Stimulated activated CD4-positive, alpha-beta T cell treated with anti-CD3 and anti-CD28 coated beads, Interleukin-4, amount 100 ng/mL, for 24 hours (primary cell): ENCODE measurements at places on chromosomes 16 and 17.

- no peak for DNase-seq
Measured at GRCh38 chr16:2614761-2615191, 67.5 kb upstream of the KCTD5 start.

- no peak for DNase-seq
Measured at GRCh38 chr17:81338274-81339190, 43.4 kb upstream of the SLC38A10 start.

DNA sequence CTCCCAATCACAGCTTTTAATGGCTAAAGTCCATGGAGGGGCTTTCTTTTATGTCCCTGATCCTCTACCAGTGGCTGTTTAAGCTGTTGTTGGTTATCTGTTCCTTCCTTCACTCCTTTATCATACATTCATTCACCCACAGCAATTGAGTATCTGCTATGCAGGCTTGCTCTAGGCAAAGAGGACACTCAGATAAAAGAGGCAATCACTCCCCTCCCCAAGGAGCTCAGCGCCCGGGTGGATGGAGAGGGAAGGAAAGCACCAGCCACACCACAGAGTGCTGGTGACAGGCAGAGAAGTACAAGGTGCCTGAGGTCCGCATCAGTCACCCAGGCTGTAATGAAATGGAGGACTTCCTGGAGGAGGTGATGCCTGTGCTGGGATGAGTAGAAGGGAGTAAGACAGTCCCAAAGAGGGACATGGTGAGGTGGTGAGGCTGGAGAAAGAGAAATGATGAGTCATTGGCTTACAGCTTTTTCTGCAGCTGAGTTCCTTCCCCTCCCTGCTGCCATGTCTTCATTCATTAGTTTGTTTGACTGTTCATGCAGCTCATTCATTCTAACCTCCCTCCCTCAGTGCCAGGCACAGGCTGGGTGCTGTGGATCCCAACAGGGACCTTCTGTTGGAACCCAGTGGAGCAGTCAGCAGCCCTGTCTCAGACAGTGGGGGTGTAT, 12.8 kb upstream of the NGFR start:
- DNase-seq = no peak

GRCh38 chr16:87766485-87766797, 655 bp upstream of the KLHDC4 start:
- no peak for DNase-seq

- no peak for DNase-seq
Measured at GRCh38 chr17:49987290-49987585, 7.8 kb downstream of the DLX3 start.

DNA sequence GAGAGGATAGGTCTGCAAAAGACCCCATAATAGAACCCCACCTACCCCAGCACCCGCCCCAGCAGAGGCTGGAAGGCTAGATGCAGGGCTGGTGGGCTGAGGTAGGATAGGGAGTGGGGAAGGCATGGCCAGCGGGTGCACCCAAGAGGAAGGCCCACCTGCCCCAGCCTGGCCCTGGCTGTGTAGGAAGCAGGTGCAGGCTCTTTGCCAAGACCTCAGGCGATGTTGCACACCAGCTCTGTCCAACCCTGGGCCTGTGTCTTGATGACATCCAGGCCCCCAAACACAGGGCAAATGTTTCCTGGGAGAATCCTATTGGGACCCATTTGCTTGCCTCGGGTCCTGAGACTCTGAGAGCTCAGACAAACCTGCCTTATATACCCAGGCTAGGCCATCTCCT, 12.2 kb downstream of the UNC119 start:
- DNase-seq = no peak

- DNase-seq = no peak
Measured at GRCh38 chr17:29240968-29241963, 5.4 kb upstream of the CRYBA1 start.

DNA sequence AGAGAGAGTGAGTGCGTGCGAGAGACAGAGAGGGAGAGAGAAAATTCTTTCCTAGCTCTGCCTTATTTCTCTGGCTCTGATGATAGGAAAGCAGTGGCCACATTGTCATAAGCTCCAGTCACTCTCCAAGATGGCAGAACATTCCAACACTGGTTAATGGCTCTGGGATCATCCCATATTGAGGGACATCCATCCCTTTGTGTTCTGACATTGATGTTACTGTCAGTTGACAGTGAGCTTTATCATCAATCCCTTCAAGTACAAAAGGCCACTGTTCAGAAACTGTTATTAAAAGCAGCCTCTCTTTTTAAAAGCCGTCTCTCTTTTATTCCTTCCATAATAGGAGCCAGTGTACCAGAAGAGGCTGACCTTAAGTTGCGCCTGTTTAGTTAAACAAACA, 1084.9 kb upstream of the RBFOX1 start:
- no peak for DNase-seq

- no peak for DNase-seq
Measured at GRCh38 chr17:27764589-27764988, 35.7 kb downstream of the NOS2 start.

DNA sequence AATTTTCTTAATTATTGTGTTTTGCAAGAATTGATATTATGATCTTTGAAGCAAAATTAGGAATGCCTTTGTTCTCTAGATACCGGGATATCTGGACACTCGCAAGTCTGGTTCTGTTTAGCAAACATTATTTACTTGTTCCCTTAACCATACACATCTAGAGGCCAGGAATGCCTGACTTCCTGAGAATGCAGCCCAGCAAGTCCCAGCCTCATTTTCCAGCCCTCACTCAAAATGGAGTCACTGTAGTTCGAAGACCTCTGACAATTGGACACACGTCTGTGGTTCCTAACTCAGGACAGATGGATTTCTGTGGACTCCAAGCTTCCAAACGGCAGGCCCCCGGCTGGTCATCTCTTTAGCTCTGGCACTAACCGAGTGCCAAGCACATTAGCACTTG, 355.4 kb upstream of the RBFOX1 start:
- no peak for DNase-seq

GRCh38 chr16:19307587-19308241, 22.2 kb downstream of the CLEC19A start:
- no peak for DNase-seq

DNA sequence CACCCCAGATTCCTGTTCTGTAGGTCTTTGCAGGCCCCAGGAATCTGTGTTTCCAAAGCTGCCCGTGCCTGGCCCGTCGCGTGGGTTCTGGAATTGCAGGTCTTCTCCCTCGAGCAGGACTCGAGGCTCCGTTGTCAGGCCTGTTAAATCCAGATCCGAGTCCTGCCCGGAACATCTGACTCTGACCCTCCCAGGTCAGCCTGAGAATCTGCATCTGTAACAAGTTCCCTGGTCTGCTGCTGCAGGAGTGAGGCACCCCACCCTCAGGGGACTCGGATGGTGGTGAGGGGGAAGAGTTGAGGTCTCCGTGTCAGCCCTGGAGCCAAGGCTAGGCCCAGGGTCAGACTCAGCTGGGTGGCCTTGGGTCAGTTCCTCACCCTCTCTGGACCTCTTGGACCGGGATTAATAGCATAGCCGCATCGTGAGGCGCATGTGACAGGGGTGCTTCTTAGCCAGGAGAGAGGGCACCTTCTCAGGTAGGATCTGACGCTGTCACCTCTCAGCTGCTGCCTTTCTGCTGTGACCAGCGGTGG, 8.8 kb downstream of the SPIRE2 start:
- no peak for DNase-seq

- no peak for DNase-seq
Measured at GRCh38 chr16:65044873-65045272, 77.0 kb downstream of the CDH11 start.

DNA sequence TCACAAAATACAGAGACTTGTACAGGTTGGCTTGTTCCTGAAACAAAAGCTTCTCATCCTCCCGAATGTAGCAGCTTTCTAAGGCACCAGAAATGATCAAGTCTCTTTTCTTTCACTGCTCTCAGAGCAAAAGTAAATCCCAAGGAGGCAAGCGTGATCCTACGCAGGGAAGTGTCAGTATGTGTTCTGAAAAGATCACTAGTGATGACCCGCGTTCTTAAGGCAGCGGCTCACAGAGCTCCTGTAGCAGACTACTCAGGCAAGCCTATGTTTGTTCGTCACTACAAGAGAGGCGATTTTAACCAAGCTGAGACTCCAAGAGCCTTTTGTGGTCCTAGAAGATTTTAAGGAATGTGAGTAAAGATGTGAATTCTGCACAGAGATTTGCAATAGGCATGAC, 34.5 kb downstream of the WIPI1 start:
- no peak for DNase-seq

DNA sequence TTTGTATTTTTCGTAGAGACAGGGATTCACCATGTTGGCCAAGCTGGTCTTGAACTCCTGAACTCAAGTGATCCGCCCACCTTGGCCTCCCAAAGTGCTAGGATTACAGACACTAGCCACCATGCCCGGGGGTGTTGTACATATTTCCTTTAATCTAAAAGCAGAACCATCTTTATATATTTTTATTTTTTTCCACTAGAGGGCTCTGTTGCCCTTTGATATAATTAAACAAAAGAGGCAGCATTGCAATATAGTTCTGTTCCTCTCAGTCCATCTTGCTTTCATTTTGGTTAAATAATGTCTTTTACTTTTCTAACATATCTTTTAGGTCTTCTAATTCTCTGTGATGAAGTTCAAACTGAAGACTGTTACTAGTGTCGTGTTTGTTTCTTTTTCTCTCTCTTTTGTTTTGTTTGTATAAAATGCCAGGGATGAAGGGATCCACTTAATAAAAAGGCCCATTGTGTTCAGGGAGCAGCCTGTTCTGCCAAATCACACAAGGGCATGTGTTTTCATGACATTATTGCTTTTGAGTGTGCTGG, 23.4 kb downstream of the WWOX start:
- DNase-seq = no peak

DNA sequence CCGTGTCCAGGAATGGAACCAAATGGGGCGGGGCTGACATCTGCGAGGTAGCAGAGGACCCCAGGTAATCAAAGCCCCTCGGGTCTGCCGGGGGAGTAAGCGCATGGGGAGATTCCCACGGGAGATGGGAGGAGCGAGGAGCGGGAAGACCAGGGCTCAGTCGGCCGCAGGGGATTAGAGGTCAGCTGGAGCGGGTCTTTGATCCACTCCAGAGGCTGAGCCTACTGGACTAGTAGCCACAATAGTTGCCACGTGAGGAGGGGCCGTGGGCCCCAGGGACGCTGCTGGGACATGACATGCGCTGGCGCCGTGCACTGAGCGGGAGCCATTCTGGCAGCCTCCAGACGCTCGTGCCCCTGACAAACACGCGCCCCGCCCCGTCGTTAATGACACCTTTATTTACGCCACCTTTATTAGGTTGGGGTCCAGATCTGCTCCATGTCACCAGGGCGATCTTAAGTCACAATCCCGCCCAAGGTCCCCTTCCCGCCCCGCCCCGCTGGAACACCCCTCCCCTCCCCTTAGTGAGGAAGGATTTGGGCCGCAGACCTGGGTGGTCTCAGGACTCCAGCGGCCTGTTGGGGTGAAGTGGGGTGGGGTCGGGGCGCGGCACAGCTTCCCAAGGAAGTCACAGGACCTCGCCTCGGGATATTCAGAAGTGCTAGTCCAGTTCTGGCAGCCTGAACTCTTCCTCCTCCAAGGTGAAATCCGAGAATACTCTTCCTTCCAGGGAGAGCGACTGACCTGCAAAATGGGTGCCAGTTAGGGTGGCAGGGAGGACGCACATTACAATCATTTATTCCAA, 15.0 kb downstream of the PPY start:
- DNase-seq = no peak

DNA sequence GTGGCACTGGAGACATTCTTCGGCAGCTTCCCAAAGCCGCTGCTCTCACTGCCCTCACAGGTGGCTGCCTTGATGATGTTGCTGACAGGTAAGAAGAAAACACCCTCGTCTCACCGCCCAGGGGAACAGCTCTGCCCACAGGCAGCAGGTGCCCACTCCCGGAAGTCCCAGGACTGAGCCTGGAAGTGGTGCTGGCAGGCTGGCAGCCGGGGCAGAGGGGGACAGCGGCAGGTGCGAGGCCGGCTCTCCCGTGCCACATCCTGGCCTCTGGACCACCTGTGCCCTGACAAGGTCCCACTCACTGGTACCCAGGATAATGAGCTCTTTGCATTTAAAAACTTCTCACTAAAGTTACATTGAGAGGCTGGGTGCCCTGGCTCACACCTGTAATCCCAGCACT, 20.4 kb downstream of the CEP131 start:
- DNase-seq = no peak

DNA sequence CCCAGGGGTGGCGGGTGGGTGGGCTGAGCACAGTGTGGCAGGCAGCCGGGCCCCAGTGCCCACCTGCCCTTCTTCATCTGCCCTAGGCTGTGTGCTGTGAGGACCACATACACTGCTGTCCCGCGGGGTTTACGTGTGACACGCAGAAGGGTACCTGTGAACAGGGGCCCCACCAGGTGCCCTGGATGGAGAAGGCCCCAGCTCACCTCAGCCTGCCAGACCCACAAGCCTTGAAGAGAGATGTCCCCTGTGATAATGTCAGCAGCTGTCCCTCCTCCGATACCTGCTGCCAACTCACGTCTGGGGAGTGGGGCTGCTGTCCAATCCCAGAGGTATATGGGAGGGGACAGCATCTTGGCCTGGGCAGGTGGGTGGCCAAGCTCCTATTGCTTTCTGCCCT, 6.4 kb downstream of the GRN start:
- no peak for DNase-seq

- no peak for DNase-seq
Measured at GRCh38 chr17:80970762-80971703, 20.6 kb upstream of the CHMP6 start.

- no peak for DNase-seq
Measured at GRCh38 chr16:68088130-68088972, 3.2 kb downstream of the NFATC3 start.

DNA sequence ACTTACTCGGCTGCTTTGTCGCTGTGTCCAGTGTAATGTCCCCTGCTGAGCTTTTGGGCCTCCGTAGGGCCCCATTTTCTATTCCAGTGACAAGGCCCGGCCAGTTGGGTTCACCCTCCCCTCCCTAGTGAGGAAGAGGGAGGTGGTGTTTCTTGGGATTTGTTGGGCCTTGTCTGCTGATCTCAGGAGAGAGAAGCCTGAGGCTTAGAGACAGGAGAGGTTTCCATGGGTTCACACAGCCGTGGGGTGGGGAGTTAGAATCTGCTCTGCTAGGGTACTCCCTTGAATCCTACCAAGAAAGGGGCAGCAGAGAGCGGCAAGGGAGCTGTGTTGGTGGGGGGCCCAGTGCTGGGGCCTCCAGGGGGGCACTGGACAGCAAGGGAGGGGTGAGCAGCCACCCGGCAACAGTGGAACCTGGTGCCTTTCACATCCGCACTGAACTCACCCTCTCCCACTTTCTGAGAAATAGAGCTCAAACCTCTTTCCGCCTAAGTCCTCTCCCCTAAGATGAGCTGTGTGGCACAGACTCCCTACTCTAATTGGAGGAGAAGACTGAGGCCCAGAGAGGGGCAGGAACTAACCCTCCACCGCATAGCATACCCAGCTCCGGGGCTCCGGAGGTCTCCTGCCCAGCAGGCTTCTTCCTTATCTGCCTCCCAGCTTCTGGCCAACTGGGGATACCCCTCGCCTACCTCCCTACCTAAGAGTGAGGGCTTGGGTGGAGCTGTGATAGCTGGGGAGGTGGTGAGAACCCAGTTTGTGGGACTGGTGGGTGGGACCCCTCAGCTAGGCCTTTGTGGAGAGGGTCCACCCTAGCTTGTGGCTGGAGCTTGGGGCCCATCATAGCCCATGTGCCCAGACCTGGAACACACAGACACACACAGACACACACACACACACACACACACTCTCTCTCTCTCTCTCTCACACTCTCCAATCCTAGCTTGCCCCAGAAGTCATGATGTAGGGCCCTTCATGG, 6.8 kb downstream of the TBKBP1 start:
- no peak for DNase-seq
